Stimulated activated CD8-positive, alpha-beta memory T cell treated with anti-CD3 and anti-CD28 coated beads, Interleukin-4, amount 100 ng/mL, for 4 hours (primary cell): ENCODE measurements at places on chromosomes 7 and 10.
A peak's percentile ranks its signal among the peaks of the same experiment; 100 is the strongest.

DNA sequence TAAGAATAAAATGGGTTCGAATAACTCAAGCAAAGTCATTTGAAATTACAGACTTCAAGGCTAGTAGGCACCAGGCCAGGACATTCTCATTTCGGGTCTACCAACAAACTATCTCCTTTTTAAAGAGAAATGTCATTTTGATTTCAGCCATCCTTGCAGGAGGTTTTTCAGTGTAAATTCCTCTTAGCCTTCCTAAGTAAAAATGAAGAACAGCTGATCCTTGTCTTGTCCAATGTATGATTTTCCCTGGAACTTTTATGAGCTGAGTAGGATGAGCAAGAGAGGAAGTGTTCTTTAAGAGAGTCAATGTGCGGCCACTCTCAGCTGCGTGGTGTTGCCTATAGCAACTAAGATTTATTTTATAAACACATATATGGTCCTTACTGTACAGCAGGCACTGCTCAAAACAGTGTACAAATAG, 110.1 kb downstream of the PLCE1 start:
- no peak for DNase-seq

GRCh38 chr7:16203065-16203464, 218.3 kb downstream of the CRPPA start:
- no peak for DNase-seq

DNA sequence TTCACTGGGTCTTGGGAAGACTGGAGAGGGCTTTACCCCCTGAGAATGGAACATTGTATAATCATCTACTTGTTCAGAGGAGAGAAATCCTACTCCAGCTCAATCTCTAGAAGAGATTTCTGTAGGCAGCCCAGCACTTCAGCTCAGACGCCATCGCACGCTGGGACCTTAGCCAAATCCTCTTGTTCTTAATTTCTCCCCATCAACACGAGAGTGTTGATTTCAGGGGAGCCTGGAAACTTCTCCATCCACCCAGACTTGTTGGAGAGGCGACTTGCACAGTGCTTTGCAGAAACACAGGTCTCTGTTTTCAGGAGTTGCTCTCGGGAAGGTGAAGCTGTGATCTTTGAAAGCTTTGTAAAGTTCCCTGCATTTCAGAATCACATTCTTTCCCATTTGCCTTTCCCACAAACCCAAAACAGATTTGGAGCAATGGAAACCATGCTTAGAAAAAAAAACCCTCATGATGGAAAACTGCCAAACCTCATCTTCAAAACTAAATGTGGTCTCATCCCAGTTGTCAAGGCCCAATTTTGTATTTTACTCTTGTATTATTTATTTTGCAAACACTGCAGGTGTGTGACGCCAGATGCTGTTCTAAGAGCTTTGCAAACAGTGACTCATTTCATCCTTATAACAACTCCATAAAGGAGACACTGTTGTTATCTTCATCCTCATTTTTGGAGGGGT, 60.9 kb downstream of the CALML3 start:
- no peak for DNase-seq

GRCh38 chr10:25068152-25069058, 52.0 kb downstream of the THNSL1 start:
- no peak for DNase-seq

DNA sequence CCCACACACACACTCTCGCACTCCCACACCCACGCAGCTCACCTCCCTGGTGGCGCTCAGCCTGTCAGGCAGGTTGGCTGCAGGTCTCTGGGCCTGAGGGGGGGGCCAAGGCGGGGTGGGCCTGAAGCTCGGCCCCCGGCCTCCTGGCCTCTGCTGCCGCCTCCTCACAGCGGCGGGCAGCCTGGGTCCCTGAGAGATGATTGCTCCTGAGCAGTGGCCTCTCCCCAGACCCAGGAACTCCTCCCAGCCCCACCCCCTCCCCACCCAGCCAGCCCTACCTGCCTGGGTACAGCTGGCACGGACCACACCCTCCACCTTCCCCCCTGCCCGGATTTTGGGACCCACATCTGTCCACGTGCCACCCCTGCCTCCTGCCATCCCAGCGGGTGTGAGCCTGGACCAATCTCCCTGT, 4.6 kb upstream of the TMEM184A start:
- DNase-seq, result no peak

DNA sequence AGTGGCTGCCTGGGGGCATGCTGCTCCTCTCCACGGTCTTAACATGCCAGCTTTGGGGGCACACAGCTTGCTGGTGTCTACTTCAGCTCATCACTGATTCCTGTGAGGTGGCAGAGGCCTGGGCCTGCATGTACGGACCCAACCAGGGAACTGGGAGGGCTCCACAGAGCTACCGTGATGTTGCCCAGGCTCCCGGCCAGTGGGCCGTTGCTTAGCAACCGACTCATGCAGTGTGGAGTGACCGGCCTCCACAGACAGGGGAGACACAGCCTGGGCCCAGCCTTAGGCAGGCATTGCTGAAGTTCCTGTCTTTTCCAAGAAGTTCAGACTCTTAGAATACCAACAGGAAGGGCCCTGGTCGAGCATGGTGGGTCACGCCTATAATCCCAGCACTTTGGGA, 25.8 kb upstream of the SH2B2 start:
- DNase-seq, result no peak

DNA sequence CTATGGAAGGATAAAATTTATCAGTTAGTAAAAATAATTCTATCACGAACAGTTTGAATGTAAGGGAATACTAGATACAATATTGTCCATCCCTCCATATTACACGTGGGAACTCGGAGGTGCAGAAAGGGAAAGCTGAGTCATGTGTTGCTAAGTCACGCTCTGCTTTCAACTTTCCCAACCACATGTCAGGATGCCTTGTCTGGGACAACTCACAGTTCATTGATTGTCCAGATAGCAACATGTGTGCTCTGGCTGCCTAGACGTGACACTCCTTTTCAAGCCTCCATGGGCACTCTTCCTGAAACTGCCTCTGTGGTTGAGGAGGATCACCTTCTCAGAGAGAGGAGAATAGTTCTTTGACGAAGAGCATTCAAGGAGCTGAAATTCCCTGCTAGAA, 808.1 kb downstream of the GRID1 start:
- no peak for DNase-seq

- DNase-seq, result no peak
Observed at GRCh38 chr7:29641651-29642050, 78.0 kb downstream of the PRR15 start.

GRCh38 chr7:87541648-87542047, 59.0 kb downstream of the ABCB1 start:
- DNase-seq, result no peak

DNA sequence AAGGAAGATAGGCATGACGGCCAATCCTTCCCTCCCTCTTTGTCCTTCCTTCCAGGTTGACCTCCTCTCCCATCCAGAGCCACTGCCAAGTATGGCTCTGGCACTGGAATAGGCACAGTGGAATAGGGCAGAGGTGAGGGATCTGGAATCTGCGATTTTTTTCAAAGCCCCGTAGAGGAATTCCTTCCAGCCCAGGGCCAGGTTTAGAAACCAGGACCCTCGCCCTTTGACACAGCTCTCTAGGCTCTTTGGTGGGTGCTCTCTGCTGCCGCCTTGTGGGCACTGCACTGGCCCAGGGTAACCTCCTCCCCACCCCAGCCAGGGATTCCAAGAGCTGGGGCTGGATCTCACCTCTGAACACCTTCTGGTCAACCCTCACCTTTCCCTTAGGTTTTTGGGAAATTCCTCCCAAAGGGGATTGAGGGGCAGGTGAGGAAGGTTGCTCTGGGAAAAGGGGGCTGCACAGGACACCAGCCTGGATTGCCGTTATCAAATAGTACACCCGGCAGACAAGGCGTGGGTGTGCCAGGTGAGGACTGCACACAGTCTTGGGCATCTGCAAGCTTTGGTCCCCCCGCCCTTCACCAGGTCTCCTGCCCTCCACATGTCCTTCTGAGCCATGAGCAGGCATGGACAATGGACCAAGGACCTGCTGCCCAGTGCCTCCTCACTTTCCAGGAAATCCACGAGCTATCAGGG, 22.8 kb downstream of the C10orf105 start:
- peak; percentile 15 for DNase-seq

GRCh38 chr7:151759591-151760042, 117.3 kb downstream of the PRKAG2 start:
- peak; percentile 28 for DNase-seq

DNA sequence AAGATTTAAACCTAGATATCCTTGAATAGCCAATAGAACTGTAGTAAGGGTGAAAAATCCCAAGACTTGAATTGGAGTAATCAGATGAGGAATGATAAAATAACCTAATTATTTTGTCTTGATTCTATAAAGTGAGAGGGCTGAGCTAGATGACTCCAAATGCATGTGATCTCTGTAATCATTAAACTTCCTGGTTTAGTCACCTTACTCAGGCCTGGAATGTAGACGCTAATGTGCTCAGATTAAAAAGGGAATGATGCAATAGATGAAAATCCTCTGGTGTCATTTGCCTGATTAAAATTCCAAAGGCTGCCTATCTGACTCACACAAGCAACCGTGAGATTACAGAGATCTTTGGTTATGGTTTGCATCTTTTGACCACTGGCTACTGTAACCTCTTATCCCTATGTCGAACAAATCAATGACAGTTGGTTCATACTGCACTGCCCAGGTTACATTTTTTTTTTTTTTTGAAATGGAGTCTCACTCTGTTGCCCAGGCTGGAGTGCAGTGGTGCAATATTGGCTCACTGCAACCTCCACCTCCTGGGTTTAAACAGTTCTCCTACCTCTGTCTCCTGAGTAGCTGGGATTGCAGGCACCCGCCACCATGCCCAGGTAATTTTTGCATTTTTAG, 2.9 kb upstream of the HKDC1 start:
- no peak for DNase-seq

- DNase-seq, result no peak
Observed at GRCh38 chr7:158285383-158285770, 302.2 kb downstream of the PTPRN2 start.

DNA sequence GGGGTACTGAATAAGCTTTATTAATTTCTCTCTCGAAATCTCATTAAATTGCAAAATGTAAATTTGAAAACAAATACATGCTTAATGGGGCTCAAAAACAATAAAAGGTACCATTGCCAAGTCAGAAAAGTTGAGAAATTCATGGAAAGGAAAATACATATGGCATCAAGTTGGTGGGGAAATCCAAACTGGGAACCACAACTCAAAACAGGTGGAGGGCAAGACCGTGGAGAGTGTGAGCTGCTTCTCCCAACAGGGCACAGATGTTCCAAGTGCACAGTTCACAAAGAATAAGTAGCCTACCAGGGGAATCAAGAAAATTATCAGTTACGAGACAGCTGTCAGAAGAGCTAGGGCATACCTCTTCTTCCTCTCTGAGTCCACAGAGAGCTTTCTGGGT, 26.6 kb downstream of the MKX start:
- DNase-seq, result no peak

DNA sequence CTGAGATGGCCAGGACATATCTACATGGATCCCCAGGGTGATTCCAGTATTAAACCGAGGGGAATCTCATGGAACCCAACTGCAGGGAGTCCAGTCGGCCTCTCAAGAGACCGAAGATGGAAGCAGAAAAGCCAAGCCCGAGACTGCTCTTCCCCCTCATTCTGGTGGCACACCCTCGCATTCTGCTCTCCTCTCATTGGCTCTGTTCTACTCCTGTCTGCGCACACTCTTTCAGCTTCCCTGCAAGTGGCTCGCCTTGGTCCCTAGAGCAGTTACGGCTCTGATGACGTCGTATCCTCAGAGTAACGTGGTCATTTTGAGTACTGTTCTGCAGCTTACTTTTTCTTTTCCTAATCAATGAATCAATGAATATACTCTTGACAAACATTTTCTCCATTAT, 72.6 kb upstream of the RHEB start:
- DNase-seq, result no peak

GRCh38 chr10:126224967-126225671, 163.2 kb downstream of the ADAM12 start:
- no peak for DNase-seq

DNA sequence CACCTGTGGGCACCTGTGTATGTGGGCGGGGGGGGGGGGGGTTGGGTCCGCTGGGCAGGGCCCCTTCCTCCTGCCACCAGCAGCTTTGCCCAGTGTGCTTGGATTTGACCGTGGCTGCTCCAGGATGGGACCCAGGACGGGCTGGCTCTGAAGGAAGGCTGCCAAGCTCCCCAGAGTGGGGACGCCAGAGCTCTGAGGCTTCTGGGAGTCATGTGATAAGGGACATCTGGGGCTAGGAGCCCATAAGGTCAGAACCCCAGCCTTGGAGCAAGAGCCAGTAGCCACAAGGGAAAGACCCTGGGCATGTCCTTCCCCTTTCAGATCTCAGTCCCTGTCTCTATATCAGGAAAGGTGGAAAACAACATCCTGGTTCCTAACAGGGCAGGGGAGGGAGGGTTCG, 21.8 kb upstream of the AMZ1 start:
- DNase-seq, result no peak

GRCh38 chr7:139103057-139103815, 6.3 kb downstream of the ZC3HAV1 start:
- DNase-seq, result no peak

DNA sequence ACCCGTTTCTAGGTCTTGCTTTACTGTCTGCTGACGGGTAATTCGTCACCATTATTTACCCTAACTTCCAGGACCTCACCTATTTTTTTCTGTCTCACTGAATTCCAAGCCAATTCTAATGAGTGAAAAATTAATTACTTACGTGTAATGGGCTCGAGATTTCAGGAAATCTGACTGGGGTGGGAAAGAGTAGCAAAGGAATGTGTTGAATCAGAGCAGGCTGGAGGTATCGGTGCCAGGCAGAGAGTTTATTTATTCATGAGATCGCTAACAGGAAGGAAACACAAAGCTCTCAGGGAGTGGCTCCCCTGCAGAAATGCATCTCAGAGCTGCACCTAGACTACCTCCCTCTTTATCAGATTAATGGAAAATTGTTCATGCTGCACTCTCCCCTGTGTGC, 4.0 kb upstream of the DIP2C start:
- DNase-seq, result no peak

GRCh38 chr10:46248651-46249146, 38.1 kb upstream of the ANTXRL start:
- no peak for DNase-seq

GRCh38 chr7:19482628-19483027, 226.2 kb downstream of the POLR1F start:
- DNase-seq, result no peak

DNA sequence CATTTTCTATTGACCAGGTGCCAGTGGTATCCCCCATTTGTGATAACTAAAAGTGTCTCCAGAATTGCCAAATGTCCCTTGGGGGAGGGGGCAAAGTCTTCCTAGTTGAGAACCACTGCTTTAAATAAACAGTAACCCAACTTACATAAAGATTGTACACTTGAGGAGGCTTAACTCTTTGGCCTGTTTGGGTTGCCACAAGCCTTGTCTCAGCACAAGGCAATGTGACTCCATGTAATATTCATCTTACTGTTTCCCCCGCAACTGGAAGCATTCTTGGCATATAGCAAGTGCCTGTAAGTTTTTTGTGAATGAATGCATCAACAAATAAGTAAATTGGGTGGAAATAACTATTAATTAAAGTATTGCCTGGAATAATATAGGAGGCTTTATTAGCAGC, 108.3 kb downstream of the ANK3 start:
- DNase-seq, result no peak

DNA sequence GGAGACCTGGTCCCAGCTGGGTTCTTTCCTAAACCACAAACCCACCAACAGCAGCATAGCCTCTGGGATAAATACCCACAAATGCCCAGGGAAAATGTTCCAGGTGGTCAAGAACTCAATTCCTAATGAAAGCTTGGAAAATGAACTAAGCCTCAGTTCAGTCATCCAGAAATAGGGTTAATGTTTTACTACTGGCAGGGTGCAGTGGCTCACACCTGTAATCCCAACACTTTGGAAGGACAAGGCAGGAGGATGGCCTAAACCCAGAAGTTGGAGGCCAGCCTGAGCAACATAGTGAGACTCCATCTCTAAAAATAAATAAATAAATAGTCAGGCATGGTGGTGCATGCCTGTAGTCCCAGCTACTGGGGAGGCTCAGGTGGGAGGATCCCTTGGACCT, 82.2 kb downstream of the SVOPL start:
- DNase-seq, result no peak
